ENCODE measurements at places on chromosomes 7 and 10.

- no peak for DNase-seq
These were observed 159.3 kb downstream of the BMPER start for GRCh38 chr7:34064519-34065158.

DNA sequence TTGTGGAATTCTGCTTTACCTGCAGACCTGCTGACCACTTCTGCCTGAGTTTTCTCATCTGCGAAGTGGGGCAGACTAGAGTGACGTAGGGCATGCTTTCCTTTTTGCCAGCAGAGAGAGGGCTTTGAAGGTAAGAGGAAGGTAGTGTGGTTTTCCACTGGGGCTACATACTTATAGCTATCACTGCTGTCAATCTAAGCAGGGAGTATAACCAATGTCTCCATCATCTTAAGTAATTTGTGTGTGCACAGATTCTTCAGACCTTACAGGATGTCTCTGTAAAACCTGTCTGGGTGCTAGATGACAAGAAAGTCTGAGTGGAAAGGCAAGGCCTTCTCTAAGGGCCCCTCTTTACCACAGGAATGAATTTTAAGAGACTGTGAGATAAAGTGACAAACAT lies 106.8 kb downstream of the RBM20 start:
- no peak for DNase-seq

DNA sequence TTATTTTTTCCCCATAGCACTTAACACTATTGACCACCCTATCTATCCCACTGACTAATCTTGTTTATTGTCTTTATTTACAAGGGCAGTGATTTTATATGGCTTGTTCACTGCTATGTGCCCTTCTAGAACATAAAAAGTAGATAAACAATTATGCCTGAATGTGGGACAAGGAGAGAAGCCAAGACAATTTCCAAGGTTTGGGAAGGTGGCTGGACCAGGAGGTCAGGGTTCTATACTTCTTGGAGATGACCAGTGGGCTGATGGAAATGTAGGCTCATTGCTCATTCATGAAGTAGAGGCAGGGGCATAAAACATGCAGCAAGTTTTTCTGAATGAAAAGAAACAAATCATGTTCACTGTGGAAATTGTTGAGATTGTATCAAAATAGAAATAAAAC lies 11.5 kb downstream of the IGFBP3 start:
- no peak for DNase-seq

GRCh38 chr10:1184541-1185430 lies 128.6 kb downstream of the WDR37 start:
- no peak for DNase-seq

- no peak for DNase-seq
These were observed 126.6 kb downstream of the CUX1 start for GRCh38 chr7:101943889-101944600.

DNA sequence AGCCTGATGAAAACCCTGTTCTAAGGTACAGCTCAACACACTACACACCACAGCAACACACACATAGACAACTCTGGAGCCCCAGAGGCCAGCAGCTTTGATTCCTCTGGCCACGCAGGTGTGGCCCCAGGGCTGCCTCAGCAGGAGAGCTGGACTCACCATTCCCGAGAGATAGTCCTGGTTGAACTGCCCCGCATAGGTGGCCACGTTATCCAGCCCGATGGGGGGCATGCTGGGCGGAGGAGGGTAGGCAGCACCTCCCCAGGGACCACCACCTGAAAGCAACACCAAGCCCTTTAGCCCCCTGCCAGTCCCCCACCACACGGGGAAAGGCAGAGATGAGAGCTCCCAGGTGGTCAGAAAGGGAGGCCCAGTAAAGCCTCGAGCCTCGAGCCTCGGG lies 34.7 kb downstream of the ANXA11 start:
- DNase-seq, result no peak

- no peak for DNase-seq
These were observed 31.7 kb downstream of the PPP1R3C start for GRCh38 chr10:91601212-91601611.

- no peak for DNase-seq
These were observed 78.1 kb downstream of the VSTM4 start for GRCh38 chr10:49037187-49037586.

GRCh38 chr7:84674236-84674913 lies 479.8 kb upstream of the SEMA3A start:
- DNase-seq, result no peak
